ENCODE measurements at places on chromosomes 5 and 9.

DNA sequence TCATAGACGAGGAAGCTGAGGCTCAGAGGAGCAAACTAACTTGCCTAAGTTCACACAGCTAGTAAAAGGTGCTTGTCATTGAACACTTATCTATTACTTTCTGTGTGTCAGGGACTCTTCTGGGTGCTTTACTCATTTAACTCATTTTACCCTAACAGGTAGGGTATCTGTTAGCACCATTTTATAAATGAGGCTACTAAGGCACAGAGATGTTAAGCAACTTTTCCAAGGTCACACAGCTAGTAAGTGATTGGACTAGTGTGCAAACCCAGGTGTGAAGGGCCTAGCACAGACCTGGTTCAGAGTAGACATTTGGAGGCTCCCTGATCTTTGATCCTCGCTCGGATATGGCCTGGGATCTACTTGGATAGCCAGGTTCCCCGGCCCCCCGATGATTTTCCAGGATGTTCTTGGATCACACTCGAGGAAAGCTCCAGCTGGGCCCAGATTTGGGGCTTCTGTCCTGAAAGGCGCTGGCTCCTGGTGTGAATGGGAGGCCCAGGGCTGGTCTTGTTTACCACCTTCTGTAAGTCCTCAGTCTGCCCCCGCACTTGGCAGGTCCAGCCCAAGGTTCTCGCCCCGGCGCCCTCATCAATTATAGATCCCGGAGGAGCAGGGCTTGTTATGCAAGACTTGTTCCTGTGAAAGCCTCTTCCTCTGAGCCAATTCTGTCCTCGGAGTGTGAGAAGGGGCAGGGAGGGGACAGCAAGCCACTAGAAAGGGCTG lies 37.5 kb downstream of the GSN start:
- no peak for DNase-seq

- no peak for DNase-seq
These were observed 40.8 kb downstream of the ADAMTS2 start for GRCh38 chr5:179304466-179304865.

DNA sequence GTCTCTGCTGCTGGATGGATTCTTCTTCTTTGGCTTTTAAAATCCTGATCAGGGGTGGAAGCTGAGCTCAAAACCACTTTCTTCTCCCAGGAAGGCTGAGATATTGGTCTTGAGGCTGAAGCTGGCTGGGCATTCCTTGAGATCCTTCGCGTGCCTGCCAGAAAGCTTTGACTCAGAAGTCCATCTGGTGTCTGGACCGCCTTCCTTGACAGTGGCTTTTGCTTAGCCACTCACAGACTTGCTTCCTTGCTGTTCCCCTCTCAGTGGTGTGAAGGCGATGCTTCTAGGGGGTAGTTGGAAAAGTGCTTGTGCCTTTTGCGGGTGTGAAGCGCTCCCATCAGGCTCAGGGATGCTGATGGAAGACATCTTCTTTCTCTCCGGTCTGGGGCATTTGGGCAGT lies 45.9 kb downstream of the RGS3 start:
- no peak for DNase-seq

GRCh38 chr9:84322828-84323227 lies 17.7 kb downstream of the SLC28A3 start:
- peak; percentile 77 for DNase-seq

DNA sequence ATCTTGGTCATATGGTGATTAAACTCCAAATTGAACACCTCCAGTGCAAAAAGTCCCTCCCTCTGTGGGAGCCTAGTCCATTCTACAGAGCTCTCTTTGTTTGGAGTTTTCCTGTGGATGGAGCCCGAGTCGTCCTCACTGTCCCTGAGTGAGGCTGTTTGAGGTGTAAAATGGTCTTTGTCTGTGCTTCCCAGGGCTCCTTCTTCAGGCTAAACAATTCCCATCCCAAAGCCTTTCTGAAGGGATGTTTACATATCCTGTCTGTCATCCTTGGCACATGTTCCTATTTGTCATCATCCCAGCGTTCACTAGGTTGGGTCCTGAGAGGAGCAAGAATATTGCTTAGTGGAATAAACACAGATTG lies 68.9 kb downstream of the COL27A1 start:
- peak; percentile 91 for DNase-seq

- no peak for DNase-seq
These were observed 59.3 kb downstream of the DPYSL3 start for GRCh38 chr5:147450606-147451005.

GRCh38 chr5:86749841-86750240 lies 132.1 kb downstream of the COX7C start:
- DNase-seq = peak; percentile 94

DNA sequence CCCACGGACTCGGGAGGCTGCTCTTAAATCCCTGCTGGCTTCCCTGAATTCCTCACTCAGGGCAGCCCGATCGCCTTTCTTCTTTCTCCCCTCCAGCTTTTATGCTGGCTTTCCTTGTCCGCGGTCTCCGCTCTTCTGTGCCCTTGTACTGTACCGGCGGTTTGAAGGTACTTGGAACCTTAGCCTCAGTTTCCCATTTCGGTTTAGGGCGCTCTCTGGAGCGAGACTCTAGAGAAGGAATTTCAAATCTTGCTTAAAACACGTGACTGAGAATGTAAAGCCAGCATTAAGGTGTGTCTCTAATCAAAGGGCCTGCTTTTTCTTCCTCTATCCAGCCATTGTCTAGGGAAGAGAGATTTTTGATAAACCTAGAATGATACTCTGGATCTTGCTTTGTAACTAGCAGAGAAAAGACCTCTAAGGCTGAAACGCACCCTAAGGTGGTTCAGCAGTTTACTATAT lies 650 bp downstream of the GPR107 start:
- no peak for DNase-seq

- peak; percentile 47 for DNase-seq
These were observed 410.1 kb downstream of the DMRT2 start for GRCh38 chr9:1460143-1460769.

DNA sequence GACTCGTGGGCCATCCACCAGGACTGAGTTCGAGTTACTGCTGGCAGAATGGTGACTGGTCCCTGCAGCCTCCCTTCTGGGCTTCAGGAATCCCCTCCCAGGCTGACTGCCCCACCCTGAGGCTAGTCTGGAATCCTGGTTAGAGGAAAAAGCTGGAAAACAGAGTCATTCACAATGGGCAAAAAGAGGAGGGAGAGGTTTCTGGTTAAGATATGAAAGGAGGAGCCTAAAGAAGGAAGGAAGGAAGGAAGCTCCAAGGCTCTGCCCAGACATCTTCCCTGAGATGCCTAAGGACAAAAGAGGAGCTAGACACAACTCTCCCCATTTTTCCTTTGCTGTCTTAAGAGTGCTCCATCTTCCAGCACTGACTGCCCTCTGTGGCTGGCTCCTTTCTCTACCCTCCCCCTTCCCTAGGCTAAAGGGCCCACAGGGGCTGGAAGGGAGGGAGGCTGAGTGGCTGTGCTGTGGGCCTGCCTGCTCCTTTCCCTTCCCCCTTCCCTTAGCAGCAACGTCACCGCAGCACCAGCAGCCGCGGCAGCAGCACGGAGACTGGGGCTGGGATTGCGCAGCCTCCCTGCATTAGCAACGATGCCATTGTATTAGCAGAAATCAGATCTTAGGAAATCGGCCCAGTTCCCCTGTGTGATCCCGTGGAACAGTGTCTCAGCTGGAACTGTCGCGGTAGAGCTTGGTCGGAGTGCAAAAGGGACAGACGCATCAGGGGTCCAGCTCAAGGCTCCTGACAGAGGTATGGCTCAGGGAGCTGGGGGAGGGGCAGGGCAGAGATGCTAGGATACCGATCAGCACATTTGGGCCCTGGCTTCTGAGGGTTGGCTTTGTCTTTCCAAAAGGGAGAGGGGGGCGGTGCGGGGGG lies 48.7 kb downstream of the RUSC2 start:
- no peak for DNase-seq

GRCh38 chr9:129237164-129237611 lies 59.1 kb upstream of the IER5L start:
- peak; percentile 54 for DNase-seq

- peak; percentile 33 for DNase-seq
These were observed 2.5 kb downstream of the GPBP1 start for GRCh38 chr5:57176350-57176857.

GRCh38 chr5:139141446-139142204 lies 56.5 kb downstream of the SIL1 start:
- DNase-seq = peak; percentile 22
